ENCODE measurements at places on chromosomes 4 and X.
A peak's percentile ranks its signal among the peaks of the same experiment; 100 is the strongest.

DNA sequence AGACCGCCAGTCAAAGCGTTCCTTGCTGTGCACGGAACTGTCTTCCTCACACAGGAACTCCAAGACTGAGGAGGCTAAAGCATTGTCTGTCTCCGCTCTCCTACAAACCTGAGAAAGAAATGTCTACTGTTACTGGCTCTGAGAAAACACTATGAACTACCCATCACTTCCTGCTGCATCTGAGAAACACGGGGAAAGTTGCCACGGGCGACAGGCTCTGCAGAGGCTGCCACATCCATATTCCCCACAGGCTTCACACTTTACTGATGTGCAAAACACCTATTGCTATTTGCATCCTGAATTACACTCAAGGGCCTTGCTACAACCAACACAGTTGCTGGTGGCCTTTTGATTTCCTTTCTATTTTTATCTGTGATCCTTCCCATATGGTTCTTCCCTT is 59.0 kb downstream of the AFAP1 start:
- DNase-seq = peak; percentile 50

DNA sequence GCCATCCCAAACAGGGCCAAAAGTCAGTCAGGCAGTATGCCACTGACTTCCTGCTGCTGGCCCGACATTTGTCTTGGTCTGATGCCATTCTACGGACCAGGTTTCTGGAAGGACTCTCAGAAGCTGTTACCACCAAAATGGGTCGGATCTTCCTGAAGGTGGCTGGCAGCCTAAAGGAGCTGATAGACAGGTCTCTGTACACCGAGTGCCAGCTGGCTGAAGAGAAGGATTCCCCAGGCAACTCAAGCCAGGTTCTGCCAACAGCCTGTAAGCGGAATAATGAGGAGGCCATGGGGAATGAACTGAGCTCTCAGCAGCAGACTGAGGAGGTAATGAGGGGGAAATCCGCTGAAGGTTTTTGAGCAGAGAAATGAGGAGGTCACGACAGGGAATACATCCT is 95.7 kb downstream of the RTL9 start:
- DNase-seq = no peak

GRCh38 chr4:60780874-60781273 is 419.3 kb upstream of the ADGRL3 start:
- DNase-seq = no peak

DNA sequence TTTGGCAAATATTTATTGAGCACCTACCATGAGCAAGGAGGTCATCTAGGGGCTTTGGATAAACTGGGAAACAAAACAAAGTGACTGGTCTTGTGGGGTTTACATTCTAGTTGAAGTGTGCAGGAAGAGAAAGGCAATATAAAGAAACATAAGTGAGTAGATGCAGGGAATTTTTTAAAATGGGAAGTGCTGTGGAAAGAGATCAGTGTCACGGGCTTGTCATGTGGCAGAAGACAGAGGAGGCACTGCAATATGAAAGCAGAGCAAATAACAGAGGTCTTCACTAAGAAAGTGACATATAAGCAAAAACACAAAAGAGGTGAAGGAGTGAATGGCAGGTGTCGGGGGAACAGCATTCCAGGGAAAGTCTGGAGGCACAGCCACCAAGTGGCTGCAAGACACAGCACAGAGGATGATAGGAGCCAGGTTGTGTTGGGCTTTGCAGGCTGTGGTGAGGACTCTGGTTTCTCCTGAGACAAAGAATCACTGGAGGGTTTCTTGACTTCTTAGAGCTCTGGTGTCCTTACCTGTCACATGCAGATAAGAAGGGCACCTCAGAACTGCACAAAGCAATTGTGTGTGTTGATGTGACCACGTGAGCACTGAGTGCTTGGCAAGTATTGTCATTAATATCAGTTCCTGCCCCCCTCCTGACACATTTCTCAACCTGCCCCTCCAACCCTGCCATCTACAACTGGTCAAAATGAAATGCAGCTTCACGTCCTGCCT is 143.5 kb downstream of the TSPAN5 start:
- DNase-seq = no peak
